ENCODE measurements at places on chromosomes 2 and 18. TPM values are rescaled to one million over a fixed set of nuclear protein-coding genes. Genes with fewer than 3 reads are reported as not detected.

CD207 gene
- total RNA-seq, result not detected

SPTBN1 gene
- total RNA-seq, result 524 TPM

COL3A1 gene
- total RNA-seq, result 109 TPM

CABLES1 gene
- total RNA-seq, result 8.1 TPM
